ENCODE measurements at places on chromosomes 7 and 10. TPM values are rescaled to one million over a fixed set of nuclear protein-coding genes. Genes with fewer than 3 reads are reported as not detected.
A peak's percentile ranks its signal among the peaks of the same experiment; 100 is the strongest.

ZNF853 gene
- total RNA-seq, result 4.7 TPM

IQUB gene
- total RNA-seq, result not detected

MACC1 gene
- 0.34 TPM for total RNA-seq

CHRM2 gene
- total RNA-seq, result not detected

- H3K4me1 ChIP-seq, result no peaks in the 10 kb centered on the region
- no peak overlapping the region for H3K4me3 ChIP-seq
- H3K27me3 ChIP-seq, result peaks cover 6% of the 10 kb centered on the region
- H3K36me3 ChIP-seq, result no peaks in the 10 kb centered on the region
Observed at GRCh38 chr7:130703851-130704250, 17.5 kb upstream of the TSGA13 start.

- H3K27me3 ChIP-seq, result peaks cover 6% of the 10 kb centered on the region
- no peaks in the 10 kb centered on the region for H3K4me1 ChIP-seq
- no peak overlapping the region for H3K27ac ChIP-seq
- H3K36me3 ChIP-seq, result no peaks in the 10 kb centered on the region
- no peak for DNase-seq
Observed at GRCh38 chr10:86291616-86292340, 74.8 kb downstream of the GRID1 start.

GRCh38 chr10:15842556-15843169, 17.6 kb downstream of the MINDY3 start:
- H3K27me3 ChIP-seq, result no peaks in the 10 kb centered on the region
- H3K4me3 ChIP-seq, result no peak overlapping the region
- no peak for DNase-seq
- peaks cover 23% of the 10 kb centered on the region for H3K4me1 ChIP-seq
- H3K27ac ChIP-seq, result no peak overlapping the region
- H3K36me3 ChIP-seq, result peaks cover 25% of the 10 kb centered on the region

GRCh38 chr10:121154846-121155245, 303.7 kb downstream of the WDR11 start:
- no peak overlapping the region for H3K27ac ChIP-seq
- no peak overlapping the region for H3K4me3 ChIP-seq
- no peaks in the 10 kb centered on the region for H3K36me3 ChIP-seq
- no peaks in the 10 kb centered on the region for H3K27me3 ChIP-seq
- DNase-seq, result no peak

DNA sequence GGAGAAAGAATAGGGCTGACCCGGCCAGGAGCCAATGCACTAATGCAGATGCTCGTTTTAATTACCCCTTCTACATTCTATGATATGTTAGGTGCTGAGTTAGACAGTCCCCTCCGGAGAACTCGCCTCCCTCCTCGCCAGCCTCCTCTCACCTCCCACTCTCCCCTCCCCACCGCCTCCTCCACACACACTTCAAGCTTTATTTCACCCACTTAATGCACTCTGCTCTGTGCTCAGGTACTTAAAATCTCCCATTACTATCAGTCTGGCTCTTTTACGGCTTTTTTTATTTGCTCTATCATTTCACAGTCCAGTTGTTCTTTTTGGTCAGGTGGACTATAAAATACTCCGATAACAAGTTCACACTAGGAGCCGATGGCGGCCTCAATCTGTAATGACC, 231.6 kb downstream of the TEX36 start:
- no peaks in the 10 kb centered on the region for H3K36me3 ChIP-seq
- no peaks in the 10 kb centered on the region for H3K4me1 ChIP-seq
- H3K27ac ChIP-seq, result no peak overlapping the region
- no peak for DNase-seq
- no peak overlapping the region for H3K4me3 ChIP-seq

DNA sequence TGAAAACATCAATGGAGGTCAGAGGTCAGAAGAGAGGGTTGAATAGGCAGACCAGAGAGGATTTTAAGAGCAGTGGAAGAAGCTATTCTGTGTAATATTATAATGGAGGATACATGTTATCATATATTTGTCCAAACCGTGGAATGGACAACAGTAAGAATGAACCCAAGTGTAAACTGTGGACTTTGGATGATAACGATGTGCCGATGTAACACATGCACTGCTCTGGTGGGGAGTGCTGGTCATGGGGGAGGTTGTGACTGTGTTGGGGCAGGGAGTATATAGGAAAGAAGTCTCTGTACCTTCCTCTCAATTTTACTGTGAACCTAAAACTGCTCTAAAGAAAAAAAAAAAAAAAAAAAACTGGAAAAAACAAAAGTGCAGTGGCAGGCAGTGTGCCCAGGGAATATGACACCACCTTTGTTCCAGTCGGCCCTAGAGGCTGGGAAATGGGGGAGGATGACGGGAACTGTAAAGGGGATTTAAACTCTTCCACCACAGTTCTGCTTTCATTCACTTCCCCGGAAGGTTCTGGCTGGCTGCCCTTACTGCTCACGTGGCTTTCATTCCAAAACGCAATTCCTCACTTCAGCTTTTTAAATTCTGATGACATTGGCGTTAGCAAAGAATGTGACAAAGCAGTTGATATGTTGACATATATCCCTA, 113.7 kb upstream of the ANKRD1 start:
- peak overlapping the region; percentile 96 for H3K27ac ChIP-seq
- peak overlapping the region; percentile 73 for H3K4me3 ChIP-seq
- peaks cover 4% of the 10 kb centered on the region for H3K36me3 ChIP-seq
- H3K4me1 ChIP-seq, result peaks cover 17% of the 10 kb centered on the region

GRCh38 chr7:378041-378420, 88.1 kb downstream of the FOXL3 start:
- peaks cover 17% of the 10 kb centered on the region for H3K4me1 ChIP-seq
- DNase-seq, result no peak
- H3K27me3 ChIP-seq, result peaks cover 15% of the 10 kb centered on the region
- H3K27ac ChIP-seq, result peak overlapping the region; percentile 63
- peaks cover 4% of the 10 kb centered on the region for H3K36me3 ChIP-seq
- H3K4me3 ChIP-seq, result no peak overlapping the region

DNA sequence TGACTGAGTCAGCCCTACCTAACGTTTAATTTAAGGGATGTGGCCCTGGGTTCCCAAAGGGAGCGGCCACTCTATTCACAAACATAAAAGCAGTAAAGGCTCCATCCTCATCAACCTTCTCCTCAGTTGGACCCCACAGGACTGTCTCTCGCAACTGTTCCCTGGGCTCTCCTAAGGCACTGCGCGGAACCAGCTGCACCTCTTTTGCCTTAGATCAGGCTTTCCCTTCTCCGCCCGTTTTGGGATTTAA, 689 bp upstream of the GTPBP4 start:
- DNase-seq, result no peak
- H3K27ac ChIP-seq, result peak overlapping the region; percentile 95
- peak overlapping the region; percentile 96 for H3K4me3 ChIP-seq
- peaks cover 8% of the 10 kb centered on the region for H3K36me3 ChIP-seq

DNA sequence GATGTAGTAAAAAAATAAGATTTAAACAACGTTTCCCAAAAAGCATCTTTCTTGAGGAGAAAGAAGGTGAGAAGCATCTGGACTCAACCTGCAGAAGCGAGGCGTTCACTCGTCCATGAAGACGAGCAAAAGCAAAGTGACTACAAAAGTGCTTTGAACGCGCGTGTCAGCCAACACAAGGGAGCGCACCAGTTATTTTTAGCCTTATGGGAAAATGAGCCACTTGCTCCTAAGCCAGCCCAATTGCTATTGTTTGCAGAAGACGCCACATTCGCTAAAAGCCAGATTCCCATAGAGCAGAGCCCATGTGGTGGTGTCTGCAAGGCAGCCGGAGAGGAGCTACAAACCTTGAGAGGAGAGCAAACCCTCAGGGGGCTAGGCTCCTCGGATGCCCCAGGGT, 122.5 kb downstream of the FAM53B start:
- H3K27me3 ChIP-seq, result no peaks in the 10 kb centered on the region
- no peak overlapping the region for H3K4me3 ChIP-seq
- H3K36me3 ChIP-seq, result no peaks in the 10 kb centered on the region
- peaks cover 6% of the 10 kb centered on the region for H3K4me1 ChIP-seq
- H3K27ac ChIP-seq, result no peak overlapping the region
- no peak for DNase-seq

DNA sequence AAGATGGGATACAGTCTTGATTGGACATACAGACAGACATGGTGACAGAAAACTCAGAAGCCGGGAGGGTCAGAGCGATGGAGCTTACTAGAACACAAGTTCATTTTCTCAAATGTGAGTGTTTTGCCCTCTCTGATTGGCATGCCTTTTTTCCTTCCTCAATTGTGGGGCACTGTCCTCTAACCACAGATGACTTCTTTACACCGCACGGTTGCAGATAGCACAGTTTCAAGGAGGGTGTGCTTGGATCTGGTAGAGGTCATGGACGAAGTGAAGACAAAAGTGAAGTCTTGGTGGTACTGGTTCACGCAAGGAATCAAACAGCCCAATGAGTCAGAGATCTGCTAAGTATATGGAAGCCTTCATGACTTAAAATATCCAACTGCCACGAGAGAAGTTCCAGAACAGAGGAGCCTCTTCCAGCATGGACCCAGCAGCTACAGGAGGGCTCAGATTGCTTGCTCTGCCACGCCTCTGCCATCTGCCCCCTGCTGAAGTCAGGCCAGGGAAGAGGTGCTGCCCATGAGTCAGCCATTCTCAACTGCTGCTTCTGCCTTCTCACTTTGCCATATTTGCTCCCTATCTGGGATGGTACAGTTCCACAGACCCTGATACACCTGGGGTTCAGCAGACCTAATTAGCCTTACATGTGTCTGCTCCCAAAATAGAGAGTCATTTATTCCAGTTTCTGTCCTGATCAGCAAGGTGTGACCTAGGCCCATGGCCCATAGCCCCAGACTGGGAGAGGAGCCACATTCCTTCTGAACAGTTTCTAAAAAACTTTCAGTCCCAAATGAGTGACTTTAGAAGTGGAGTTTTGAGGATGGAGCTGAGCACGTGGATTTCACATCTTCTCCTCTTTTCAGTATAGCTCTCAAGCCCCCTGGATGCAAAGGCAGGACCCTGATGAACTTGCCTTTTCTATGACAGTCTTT, 413.8 kb downstream of the KCNMA1 start:
- no peaks in the 10 kb centered on the region for H3K36me3 ChIP-seq
- no peak for DNase-seq
- H3K4me1 ChIP-seq, result peaks cover 4% of the 10 kb centered on the region
- H3K4me3 ChIP-seq, result no peak overlapping the region
- H3K27ac ChIP-seq, result no peak overlapping the region
- H3K27me3 ChIP-seq, result peaks cover 6% of the 10 kb centered on the region

DNA sequence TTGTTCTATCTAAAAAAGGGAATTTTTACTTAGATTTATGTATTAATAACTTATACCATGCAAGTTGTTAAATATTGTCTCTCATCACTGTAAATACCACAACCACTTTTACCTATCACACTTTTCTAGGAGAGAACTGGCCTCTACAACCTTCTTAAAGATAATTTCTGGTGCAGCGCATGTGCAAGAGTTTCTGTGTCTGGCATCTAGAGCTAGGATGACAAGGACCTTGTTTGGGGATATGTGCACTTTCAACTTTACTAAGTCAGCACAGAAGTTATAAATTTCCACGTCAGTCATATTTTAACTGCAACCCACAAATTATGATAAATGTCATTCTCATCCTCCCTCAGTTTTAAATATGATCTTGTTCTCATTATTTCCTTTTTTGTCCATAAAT, 156.9 kb upstream of the ADCY1 start:
- no peak overlapping the region for H3K27ac ChIP-seq
- no peak overlapping the region for H3K4me3 ChIP-seq
- no peaks in the 10 kb centered on the region for H3K4me1 ChIP-seq
- DNase-seq, result no peak
- no peaks in the 10 kb centered on the region for H3K36me3 ChIP-seq

Data from activated naive CD8-positive, alpha-beta T cell treated with anti-CD3 and anti-CD28 coated beads, Interleukin-2, amount 10 ng/mL, durations not matched to agents 7 days and 5 days (primary cell).